NCI-H1694 (cell line): ENCODE measurements at places on chromosomes 7 and 10.

GRCh38 chr7:137978464-137979237 is 23.2 kb downstream of the CREB3L2 start:
- no peak for DNase-seq

DNA sequence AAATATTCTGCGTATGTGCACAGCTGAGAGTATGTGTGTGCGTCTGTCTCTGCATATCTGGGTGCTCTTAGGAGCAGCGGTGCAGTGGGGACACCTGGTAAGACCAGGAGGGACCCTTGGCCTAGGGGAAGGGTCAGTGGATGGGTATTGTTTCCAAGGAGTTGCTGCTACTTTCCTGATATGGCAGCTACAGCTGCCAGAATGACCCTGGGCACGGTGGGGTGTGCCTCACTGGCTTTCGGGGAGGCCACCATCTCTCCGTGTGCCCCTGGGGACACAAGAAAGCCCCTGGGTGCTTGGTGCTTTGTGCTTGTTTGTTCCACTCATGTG is 8.6 kb downstream of the PFKFB3 start:
- DNase-seq, result no peak

- DNase-seq, result no peak
Measured at GRCh38 chr7:138903186-138903820, 77.9 kb downstream of the KIAA1549 start.

- DNase-seq, result no peak
Measured at GRCh38 chr10:114504769-114505579, 100.7 kb upstream of the AFAP1L2 start.

DNA sequence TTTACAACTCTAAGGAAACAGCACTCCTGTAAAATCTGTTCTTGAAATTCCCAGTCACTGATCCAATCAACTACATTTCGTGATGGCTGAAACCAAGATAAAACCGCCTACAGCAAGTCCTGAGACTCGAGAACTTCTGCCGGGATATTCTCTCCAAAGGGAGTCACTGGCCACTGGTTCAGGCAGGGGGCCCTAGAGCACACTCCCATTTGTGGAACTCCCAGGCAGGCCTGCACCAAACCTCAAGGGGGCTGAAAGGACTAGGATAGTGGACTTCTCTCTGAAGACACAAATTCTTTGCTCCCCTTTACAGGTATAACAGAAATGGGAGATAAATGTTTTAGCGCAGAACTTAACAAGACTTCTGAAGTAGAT is 16.3 kb downstream of the CYTH3 start:
- no peak for DNase-seq

- DNase-seq, result no peak
Measured at GRCh38 chr7:43648473-43649406, 65.8 kb downstream of the STK17A start.

DNA sequence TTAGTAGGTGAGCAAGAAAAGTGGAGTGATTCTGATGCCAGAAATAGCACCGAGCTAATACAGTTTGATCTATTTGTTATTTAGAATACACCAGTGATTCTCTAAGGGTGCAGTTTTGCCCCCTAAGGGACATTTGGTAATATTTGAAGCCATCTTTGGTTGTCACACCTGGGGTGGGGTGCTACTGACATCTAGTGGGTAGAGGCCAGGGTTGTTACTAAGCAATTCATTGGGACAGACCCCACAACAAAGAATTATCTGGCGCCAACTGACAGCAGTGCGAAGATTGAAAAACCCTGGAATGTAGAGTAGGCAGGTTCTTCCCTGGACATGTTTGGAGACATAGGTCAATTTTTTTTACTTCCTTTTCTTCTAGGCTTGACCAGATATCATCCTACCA is 14.6 kb downstream of the PALS2 start:
- no peak for DNase-seq

DNA sequence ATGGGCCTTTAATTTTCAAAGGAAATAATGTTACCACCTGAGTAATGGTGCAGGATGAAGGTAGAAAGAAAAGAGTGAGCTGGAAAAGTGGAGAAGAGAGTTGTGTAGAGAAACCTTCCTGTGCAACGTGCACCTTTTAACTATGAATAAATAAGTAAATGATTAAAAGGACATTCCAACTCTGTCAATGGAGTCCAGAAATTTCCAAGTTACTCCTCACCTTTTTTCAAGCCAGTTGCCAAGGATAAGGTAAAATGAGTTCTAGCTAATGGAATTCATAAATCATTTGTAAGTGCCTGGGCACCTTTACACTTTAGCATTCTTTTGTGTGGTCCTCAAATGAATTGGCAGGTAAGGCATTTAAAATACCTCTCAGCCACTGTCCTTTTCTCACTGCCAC is 549.4 kb upstream of the NRP1 start:
- DNase-seq, result no peak
